Cortex of kidney (tissue), 1 donor: ENCODE measurements at places on chromosomes 1 and 21.

GRCh38 chr1:240737298-240737697, 125.3 kb upstream of the GREM2 start:
- DNase-seq: no peak

- DNase-seq: no peak
Observed at GRCh38 chr1:47024141-47024801, 802 bp downstream of the CYP4X1 start.

DNA sequence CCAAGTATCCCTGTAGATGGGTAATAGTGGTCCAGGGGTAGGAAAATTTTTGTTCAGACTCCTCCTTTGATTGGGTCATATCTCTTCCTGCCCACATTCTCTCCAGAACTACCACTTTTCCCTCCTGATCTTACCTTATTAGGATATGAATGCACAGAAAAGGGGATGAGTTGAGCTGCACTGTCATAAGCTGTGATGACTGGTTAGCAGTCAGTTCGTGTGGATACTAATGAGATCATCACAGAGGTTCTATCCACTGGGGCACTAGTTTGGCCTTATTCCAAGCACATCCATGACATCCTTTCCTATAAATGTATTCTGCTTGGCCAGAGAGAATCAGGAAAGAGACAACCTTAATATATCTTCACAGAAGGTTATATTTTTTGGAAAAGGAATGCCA, 22.1 kb upstream of the TBX15 start:
- no peak for DNase-seq

GRCh38 chr1:23562137-23562876, 3.0 kb upstream of the ID3 start:
- DNase-seq: peak; percentile 73

DNA sequence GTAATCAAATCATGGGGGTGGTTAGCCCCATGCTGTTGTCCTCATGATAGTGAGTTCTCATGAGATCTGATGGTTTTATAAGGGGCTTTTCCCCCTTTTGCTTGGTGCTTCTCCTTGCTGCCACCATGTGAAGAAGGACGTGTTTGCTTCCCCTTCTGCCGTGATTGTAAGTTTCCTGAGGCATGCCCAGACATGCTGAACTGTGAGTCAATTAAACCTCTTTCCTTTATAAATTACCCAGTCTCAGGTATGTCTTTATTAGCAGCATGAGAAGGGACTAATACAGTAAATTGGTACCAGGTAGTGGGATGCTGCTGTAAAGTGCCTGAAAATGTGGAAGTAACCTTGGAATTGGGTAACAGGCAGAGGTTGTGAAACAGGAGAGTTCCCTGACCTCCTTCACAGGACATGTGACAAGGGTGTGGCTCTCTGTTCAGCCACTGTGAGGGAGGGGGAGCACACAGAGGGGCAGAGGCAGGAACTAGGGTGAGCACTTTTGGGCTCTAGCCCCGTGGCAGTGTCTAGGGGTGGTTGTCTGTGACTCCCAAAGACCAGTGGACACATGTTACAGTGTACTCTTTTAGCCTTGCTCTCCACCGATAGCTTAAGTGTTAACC, 105.3 kb downstream of the BACH1 start:
- DNase-seq: no peak

GRCh38 chr21:14535702-14536101, 10.4 kb downstream of the SAMSN1 start:
- DNase-seq: no peak

DNA sequence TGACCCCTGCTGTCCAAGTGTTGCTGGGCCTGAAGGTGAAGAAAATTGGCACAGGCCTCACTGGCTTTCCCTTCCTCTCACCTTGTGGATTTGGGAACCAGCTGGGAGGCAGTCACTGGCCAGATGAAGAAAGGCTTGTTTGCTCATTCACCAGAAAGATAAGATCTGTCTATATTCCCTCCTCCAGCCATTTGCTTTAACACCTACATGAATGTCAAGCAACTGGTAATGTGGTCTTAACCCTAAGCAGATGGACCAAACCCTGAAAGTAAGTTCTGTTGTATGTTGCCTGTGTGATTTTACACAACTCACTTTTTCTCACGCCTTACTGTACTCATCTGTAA, 10.3 kb upstream of the SRRM1 start:
- no peak for DNase-seq

- DNase-seq: no peak
Observed at GRCh38 chr1:4660917-4661594, 6.6 kb downstream of the AJAP1 start.

DNA sequence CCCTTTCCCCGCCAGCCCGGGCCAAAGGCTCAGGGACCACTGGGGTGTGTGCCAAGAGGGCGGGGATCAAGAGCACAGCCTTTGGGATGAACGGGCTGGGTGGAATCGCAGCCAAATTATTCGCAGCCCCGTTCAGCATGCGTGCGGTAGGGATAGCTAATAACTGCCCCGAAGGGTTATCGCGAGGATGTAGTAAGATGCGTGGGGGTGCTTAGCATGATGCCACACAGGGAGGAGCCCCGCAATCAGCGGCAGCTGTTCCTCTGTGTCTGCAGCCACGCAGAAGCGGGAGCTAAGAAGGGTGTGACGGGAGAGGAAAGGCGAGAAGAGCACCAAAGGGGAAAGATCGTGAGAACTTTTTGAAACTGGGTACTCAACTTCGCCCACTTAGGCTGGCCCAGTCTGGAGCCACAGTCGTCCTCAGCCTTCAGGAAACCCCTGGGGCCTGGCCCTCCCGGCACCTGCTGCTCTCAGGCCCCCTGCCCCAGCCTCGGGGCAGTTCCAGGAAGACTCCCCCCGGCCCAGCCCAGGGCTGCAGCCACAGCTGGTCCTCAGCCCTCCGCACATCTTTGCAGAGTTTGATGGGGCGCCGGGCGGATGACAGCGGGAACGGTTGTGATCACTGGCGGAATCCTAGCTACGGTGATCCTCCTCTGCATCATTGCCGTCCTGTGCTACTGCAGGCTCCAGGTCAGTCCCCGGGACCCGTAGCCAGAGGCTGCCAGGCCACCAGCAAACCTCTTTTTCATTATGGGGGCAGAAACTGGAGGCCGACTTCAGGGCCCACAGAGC, 64.9 kb downstream of the TOR1AIP2 start:
- DNase-seq: no peak

DNA sequence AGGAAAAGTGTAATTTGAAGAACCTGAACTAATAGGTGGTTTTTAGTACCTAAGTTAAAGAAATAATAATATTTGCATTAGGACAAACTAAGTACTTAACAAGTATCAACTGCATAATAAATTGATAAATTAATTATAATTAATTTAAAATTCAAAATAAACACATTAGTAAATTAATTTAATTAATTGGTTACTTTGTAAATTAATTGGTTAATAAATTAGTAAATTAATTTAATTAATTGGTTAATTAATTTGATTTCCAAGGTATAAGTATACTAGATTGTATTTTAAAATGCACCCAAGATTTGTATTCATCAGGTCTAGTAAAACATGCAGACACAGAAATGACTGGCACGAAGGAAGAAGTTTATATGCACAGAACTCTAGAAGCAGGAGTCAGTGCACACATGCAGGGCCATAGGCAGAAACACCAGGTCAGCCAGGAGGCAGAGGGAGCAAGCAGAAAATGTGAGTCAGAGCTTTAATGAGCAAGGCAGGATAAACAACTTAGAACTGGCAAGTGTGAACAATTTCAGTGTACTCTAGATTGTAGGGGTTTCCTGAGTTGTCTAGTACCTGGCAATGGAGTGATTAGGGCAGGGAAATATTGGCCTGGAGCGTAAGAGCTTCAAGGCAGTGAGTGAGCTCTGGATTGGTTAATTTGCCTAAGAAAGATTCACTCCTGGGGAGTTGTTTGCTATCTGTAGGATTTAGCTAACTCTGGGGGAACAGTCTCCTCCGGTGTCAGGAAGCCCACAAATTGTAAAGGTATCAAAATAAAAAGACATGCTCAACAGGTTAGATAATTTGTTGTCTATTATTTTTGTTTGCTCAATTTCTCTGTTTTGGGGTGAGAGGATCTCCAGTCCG, 665.7 kb downstream of the MRPL39 start:
- no peak for DNase-seq

DNA sequence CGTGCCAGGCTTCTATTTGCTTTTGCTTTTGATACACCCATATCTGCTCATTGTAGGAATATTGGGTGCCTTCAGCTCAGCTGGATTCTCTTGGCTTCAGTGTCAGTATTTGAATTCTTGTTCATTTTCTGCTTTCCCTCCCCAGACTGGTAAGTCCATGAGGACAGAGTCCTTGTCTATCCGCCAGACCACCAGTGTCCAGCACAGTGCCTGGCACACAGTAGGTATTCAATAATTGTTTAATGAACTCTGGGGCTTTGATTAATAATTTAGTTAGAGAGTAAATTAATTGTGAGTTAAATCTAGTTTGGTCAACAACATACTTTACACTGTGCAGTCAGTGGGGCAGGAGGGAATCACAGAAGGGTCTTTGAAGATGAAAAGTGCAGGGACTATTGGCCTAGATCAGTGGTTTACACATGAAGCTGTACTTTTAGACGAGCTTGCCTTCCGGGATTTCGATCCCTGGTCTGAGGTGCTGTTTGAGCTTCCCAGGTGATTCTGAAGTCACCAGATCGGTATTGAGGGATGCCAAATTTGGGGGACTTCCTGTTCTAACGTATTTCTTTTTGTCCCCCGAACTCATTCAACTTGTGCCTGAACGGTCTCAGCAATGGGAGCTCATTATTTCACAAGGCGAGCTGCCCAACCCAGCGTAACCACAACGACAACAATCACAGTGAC, 119.1 kb upstream of the JUN start:
- DNase-seq: no peak

DNA sequence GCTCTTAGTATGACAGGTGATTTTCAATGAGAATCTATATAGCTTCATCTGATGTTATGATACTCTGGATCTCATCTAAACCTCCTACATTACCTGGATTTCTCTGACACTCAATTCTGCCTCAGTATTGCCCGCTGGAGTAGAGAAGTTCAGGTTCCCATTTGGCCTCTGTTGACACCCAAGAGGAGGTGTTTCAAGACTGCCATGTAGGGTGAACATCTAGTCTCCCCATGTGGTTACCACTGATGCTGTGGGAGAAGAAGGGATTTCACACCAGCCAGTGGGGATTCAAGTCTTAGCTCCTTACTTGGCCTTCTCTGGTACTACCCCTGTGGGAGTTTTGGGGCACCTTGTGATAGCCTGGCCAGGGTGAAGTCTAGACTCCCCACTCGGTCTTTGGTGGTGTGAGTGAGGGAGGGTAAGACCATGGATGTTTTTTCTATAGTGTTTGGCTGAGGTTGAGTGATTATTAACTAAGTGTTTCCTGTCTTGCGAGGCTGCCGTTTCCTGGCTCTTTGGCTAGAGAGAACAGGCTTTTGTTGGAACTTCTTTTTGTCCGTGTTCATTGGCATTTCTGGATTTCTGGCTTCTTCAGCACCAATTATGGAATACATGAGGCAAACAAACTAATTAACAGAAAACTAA, 90.7 kb downstream of the RHOU start:
- no peak for DNase-seq

DNA sequence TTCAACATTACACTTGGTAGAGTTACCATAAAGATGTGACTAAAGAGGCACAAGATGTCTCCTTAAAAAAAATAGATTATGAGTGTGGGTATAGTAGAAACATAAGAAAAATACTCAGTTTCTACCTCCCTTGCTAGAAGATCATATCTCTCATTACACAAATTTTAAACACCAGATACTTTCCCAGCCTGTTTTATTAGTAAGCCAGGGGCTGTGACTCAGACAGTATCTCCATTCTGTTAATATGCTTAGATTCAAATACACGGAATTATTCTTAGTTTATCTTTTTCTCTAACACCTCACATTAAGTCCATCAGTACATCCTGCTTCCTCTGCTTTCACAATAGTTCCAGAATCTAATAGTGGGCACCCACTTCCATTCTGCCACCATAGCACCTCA, 561.8 kb upstream of the ADAMTS5 start:
- no peak for DNase-seq

DNA sequence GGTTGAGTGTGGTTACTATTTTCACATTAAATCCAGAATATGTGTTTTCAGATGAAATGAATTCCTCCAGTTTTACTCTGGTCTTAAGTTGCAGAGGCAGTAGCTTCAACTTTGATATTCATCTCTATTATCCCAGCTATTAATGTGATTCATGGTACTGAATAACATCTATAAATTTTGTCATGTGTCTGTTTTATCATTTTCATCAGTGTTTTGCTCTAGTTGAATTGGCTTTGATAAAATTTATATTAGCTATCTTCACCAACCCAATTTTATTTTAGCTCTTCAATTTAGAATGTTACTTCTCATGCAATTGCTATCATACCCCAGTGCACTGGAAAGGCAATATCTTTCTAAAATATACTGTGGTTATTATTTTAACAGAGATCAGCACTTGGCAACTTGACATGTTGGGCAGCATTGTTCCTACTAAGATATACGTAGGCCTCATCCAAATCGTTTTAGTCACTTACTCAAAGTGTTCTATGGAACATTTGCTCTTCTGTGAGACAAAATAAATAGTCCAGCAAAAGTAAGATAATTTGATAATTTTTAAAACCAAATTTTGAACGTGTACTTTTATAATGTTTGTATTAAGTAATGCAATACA, 184.3 kb downstream of the NCAM2 start:
- DNase-seq: no peak

GRCh38 chr1:236534151-236534651, 10.4 kb downstream of the LGALS8 start:
- DNase-seq: no peak

- DNase-seq: no peak
Observed at GRCh38 chr1:201562659-201563405, 23.9 kb downstream of the NAV1 start.

DNA sequence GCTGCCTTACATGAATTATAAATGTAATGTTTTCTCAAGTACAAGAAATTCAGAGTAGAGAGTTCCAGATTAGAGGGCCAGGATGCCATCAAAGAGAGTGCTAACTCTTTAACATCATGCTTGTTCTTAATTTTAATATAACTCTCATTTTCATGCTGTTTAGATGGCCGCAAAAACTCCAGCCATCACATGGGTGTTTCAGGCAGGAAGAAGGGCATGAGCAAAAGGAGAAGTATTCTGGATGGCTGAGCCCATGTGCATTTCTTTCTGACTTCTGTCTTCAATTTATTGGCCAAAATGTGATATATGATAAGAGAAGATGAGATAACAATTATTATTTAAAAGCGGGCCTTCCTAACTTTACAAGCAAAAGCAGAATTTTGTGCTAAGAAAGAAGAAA, 1328.6 kb downstream of the MRPL39 start:
- DNase-seq: no peak

DNA sequence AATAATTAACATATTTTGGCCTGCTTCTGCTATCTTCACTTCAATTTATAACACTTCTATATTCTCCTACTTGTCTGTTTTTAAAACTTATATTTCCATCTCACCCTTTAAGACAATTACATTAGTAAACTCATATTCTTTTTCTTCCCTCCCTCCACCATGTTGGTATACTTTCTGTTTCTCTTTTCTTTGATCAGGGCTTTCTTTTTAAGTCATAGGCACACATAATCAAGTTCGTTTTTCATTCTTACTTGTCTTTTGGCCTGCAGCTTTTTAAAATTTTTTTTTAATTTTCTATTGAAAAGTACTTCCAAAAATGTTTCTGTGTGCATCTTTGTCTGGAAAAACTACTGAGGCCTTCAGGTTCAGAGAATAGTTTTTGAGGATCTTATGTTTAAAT, 2.3 kb downstream of the PYHIN1 start:
- DNase-seq: no peak
